Stimulated activated CD8-positive, alpha-beta memory T cell treated with anti-CD3 and anti-CD28 coated beads, Interleukin-4, amount 100 ng/mL, for 4 hours (primary cell): ENCODE measurements at places on chromosomes 5 and 9.

DNA sequence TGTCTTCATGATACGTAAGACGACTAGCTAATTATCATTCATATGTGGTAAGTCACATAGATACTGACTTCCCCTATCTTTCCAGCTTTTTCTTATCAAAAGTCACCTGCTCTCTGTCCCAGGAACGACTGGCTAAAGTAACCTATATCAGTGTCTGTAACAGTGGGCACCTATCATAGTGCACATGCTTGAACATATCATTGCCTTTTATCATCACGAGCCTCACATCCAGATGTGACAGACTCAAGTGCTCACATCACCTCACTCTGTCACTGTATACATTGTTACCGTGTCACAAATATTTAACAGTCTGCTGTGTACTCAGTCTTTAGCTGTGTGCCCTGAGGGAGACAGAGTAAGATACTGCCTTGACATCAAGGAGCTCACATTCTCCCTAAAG lies 125.4 kb upstream of the CCDC152 start:
- DNase-seq, result no peak

DNA sequence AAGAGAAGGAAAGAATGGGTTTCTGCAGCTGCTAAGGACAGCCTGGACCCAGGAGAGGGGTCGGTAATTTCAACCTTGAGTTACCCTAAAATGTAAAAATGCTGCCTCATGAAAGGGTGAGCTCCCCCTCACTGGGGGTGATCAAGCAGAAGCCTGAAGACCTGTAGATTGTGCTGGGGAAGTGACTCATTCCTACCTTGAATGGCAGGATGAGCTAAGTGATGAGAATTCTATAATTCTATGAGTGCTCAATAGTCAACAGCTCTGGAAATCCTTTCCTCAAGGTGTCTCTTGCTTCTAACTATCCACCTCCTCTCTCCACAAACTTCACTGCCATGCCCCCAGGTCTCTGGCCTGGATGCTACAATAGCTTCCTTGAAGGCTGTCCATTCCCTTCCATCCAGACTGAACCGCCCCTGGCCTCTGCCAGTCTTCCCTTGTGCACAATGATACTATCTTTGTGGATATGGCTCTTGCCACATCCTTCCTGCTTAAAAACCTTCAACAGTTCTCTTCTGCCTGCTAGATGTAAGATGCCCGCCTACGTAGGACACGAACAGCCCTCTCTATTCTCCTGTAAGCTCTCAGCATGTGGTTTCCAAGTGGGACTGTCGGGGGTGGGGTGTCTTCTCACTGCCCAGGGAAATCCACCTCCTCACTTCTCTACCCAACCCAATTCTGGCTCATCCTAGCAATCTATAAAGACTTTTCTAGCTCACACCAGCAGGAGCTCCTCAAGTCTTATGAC lies 50.6 kb downstream of the PTPN3 start:
- DNase-seq, result no peak

DNA sequence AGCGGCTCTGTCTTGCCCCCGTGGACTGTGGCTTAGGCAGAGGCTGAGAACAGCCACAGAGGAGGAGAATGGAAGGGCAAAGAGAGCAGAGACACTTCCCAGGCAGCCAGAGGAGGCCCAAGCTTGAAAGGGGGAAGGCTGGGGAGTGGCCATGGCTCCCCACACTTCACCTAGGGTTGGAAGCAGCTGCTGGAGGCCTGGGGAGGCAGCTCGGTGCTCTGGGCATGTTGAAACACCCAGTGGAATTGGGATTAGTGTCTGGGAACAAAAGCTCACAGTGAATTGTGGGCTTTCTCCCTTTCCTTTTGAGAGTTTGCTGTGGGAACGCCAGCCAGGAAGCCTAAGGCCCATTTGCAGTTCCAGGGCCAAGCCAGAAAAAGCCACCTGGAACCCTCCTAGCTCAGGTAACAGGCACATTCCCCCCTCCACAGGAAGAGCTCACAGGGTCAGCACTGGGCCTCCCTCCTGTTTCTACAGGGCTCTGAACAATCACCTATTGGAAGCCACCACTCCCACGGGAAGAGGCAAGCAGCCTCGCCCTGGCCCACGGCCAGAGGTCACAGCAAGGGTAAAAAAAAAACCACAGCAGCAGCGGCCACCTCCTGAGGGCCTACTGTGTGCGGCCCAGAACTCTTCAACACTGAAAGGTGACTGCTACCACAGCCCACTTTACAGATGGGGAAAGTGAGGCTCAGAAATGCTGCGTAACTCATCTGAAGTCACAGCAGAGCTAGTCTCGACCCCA lies 20.2 kb downstream of the EEIG1 start:
- DNase-seq, result no peak

GRCh38 chr5:98360548-98360947 lies 412.9 kb upstream of the RGMB start:
- no peak for DNase-seq

DNA sequence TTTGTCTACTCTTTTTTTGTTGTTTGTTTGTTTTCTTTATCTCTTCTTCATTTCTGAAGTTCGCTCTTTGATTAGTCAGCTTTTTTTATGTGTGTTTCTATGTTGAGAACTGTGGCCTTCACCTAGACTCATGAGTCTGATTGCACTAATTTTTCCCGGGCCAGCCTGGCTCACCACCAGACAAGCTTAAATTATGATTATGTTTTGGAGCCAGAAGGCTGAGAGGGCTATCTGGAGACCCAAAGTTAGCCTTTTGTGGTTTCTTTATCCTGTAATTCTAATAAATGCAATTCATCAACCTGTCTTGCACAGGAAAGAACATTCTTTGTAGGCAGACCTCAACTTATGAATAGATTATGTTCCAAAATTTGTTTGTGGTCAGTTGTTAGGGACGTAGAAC lies 20.8 kb upstream of the ACTBL2 start:
- DNase-seq, result no peak

GRCh38 chr5:27969157-27969556 lies 930.8 kb upstream of the CDH9 start:
- no peak for DNase-seq

DNA sequence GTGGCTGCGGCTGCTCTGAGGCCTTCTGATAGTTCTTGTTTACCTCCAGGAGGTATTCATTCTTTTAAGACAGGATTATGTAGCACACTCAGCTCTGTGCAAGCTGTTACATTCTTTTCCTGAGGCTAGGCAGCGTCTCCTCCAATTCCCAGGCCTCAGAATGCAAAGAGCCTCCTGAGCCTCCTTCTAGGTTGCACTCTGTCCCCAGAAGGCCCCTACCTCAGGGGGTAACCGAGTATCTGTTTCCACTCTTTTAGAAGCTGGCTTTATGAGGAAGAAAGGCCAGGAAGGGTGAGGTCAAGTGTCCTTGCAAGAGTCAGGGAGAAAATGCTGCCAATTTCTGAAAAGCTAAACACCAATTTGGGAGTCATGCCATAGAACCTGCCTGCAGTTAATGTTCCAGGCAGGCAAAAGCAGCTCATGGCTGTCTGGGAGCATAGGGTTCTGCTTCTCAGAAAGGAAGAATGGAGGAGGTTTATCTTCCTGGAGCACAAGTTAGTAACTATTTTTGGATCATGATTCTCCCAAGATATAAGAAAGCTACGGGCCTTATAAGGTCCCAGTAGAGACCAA lies 178.9 kb downstream of the SEMA6A start:
- DNase-seq, result no peak

GRCh38 chr9:80796632-80797031 lies 892.7 kb downstream of the TLE1 start:
- DNase-seq, result no peak

DNA sequence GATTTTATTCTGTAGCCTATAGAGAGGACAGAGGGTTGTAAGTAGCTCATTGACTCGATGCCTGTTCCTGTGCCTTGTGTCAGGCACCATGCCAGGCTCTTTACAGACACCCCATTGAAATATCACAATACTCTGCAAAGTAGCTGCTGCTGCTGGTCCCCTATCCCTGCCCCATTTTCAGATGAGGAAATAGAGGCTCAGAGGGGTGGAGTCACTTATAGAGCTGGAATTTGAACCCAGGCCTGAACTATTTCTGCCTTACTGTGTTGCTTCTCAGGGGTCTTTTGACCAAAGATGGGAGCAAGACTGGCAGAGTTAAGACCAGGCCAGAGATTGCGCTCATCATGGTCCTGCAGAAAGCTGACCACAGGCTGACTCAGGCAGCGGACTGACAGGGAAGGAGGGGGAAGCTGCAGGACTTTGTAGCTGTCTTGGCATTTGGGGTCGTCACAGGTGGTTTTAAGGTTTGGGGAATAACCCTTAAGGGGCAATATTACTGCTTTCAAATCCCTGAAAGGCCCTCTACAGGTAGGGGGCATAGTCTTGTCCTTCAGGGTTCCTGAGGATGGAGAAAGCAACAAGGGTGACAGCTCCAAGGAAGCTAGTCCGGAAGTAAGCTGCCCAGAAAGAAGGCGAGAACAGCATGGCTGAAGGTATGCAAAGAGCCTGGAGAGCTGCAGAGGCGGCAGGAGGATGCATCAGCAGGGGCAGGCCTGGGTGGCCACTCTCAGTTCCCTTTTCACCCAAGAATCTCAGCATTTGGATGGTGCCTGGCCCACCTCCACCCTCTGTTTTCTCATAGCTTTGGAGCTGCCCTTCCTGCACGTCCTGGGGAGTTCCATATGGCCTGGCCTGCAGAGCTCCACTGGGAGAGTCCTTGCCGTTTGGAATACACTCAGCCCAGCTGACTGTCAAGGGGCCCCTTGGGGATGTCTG lies 18.3 kb upstream of the NDST1 start:
- DNase-seq, result no peak

DNA sequence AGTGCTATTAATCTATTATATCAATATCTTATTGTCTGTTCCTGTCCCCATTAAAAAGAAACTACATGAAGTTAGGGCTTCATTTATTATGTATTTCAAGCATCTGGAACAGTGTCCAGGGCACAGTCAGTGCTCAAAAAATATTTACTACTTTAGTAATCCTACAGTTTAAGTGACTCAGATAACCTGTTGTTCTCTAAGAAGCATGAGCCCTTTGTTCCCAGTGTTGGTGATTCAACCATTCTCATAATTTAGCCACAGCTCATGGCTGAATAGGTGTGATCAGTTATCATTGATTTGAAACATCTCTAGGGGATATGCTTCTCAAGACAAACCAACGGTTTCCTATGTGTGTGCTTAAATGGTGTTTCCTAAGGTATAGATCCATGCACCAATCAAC lies 292.7 kb downstream of the TMEM167A start:
- DNase-seq, result no peak

DNA sequence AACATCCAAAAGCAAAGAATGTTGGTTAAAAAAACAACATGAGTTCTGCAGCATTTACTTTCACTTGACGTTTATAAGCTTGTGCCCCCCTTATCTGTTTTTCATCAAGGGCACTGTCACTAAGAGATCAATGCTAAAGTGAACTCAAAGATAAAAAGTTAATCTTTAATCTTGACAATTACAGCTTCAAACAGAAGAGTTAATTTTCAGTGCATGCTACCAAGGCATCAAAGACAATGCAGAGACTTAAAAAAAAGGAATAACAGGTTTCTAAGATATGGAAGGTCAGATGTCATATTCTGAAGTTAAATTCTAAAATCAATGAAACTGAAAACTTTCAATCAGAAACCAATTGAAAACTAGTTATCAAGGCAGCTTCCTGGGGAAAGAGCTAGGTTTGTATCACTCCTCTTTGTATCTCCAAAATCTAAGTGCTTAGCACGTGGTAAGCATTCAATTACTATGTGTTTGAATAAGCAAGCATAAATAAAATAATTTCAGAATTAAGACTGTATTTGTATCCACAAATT lies 37.6 kb downstream of the TMEM245 start:
- no peak for DNase-seq

GRCh38 chr5:67538855-67539506 lies 342.4 kb upstream of the CD180 start:
- no peak for DNase-seq

DNA sequence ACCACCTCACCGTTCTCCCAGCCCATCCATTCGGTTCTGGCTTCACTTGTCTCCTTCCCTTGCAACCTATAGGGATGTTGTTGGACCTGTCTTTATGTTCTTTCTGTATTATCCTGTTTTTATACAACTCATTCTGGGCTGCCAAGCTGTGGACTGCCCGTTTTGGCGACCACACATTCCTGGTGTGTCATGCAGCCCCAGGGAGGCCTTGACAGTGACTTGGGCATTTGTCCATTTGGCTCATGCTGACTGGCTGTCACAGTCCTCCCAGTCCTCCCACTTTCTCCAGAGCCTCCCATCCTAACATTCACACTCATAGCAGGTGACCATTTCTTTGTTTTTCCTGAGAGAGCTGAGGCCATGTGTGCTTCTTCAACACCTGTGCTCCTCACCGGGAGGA lies 136.4 kb downstream of the SLF1 start:
- DNase-seq, result no peak

GRCh38 chr5:114237766-114238165 lies 124.1 kb upstream of the KCNN2 start:
- DNase-seq, result no peak

DNA sequence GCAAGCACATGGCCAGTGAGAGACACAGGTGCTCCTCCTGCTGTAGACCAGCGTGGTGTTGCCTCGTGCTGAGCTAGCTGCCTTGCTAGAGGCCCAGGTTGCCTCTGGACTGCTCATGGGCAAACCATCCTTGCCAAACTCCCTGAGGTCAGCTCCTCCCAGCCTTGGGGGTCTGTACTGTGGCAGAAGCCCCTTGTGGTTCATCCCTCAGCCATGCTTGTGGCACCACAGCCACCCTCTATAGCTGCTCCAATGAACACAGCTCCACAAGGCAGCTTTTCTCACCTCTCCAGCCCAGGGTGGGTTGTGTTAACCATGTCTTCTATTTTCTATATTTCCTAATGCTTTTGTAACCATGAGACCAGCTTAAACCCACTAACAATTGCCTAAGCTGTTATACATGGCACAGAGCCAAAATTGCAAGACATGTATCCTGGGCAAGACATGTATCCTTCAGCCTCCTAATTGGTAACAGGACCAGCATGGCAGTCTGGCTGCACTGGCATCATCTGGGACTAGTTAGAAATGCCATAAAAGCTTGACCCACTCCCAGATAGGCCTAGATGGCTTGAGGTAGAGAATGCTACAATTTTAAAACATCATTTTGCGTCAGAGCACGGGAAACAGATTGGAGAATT lies 183.1 kb upstream of the S1PR3 start:
- DNase-seq, result no peak

- no peak for DNase-seq
Measured at GRCh38 chr5:22560147-22560546, 293.0 kb downstream of the CDH12 start.

DNA sequence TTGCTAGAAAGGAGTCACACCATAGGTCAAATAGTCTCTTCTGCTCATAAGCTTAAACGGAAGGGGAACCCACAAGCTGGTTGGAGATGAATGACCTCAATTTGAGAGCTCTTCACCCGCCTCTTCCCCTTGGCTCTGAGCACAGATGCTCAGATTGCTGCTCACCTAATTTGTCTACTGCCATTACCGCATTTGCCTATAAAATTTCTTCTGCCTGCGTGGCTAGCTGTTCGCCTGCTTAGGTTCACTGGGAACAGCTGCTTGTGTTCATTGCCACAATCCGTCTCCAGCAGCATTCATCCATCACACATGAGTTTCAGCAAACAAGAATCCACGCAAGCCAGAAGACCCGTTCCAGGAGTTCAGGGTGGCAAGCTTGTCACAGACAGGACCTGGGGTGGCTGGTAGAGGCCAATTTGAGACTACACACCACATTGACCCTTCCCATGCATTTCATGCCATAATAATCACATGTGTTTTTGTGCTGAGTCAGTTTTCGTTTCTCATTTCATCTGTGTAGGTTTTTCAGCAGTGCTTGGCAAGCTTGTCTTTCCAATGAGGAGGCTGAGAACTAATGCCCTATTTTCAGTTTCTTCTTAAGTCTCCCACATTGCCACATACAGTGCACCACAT lies 50.2 kb upstream of the DNAH5 start:
- DNase-seq, result no peak

- DNase-seq, result no peak
Measured at GRCh38 chr9:5278486-5278885, 26.0 kb downstream of the RLN2 start.

- DNase-seq, result no peak
Measured at GRCh38 chr5:4335078-4335477, 739.4 kb downstream of the IRX1 start.
